ENCODE measurements at places on chromosomes 1 and 21.

- H3K27ac ChIP-seq, result no peak overlapping the region
- H3K36me3 ChIP-seq, result no peaks in the 10 kb centered on the region
- H3K4me1 ChIP-seq, result no peaks in the 10 kb centered on the region
These were observed 48.5 kb upstream of the ZNF644 start for GRCh38 chr1:91070298-91070697.

DNA sequence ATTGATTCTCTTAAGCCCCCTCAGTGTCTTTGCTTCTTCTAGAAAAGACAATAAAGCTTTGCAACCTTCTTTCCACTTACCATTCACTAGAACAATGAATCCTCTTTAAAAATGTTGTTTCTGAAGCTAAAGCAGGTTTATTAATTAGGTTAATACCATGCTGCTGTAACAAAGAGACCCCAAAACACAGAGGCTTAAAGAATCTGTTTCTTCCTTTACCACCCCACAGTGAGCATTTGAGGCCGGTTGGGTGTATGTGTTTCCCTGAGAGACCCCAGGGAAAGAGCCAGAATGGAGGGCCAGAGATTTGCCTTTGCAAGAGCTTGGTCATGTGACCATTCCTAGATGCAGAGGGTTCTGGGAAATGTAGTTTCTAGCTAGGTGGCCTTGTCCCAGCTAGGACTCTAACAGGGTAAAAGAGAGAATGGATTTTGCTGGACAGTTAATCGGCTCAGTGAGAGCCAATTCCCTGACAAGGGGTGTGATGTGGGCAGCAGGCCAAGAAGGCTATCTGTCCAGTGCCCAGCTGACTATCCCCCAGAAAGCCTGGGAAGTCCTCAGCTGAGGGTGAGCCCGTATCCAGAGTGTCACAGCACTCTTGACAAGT is 191.8 kb upstream of the TMEM51 start:
- H3K27ac ChIP-seq, result no peak overlapping the region
- H3K36me3 ChIP-seq, result no peaks in the 10 kb centered on the region
- DNase-seq, result no peak
- H3K27me3 ChIP-seq, result no peaks in the 10 kb centered on the region
- no peaks in the 10 kb centered on the region for H3K4me1 ChIP-seq
- H3K4me3 ChIP-seq, result no peak overlapping the region

DNA sequence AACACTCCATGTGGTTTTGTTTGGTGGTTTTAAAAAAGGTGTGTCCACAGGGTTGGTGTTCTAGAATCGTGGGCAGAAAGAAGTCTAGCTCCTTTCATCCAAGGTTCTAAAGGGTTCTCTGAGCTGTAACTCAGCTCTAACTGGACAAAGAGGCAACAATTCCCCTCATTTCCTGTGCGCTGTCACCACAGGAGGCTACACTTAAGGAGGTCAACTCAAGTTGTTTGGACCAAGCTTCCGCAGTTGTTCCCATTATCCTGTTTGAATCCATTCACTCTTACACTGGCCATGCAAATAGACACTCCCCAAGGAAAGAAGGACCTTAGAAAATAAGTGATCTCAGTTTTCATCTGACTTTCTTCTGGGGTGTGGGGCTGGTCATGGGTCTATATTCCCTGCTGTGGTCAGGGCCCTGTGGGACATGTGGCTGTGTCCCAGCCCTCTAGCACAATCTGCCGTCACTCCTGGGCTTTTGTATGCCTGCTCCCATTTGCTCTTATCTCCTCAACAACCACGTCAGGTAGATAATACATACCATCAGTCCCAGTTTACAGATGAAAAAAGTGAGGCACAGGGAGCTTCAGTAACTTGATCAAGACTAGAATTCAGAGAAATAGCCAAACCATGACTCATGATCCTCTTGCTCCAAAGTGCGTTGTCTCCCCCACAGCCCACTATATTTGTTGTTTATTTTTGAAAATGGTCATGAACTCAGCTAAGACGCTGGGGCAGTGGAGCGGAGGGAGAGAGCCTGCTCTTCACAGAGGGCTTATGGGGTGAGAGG is 103.6 kb downstream of the RHOU start:
- H3K36me3 ChIP-seq, result no peaks in the 10 kb centered on the region
- H3K4me1 ChIP-seq, result no peaks in the 10 kb centered on the region
- DNase-seq, result no peak
- H3K27me3 ChIP-seq, result no peaks in the 10 kb centered on the region

DNA sequence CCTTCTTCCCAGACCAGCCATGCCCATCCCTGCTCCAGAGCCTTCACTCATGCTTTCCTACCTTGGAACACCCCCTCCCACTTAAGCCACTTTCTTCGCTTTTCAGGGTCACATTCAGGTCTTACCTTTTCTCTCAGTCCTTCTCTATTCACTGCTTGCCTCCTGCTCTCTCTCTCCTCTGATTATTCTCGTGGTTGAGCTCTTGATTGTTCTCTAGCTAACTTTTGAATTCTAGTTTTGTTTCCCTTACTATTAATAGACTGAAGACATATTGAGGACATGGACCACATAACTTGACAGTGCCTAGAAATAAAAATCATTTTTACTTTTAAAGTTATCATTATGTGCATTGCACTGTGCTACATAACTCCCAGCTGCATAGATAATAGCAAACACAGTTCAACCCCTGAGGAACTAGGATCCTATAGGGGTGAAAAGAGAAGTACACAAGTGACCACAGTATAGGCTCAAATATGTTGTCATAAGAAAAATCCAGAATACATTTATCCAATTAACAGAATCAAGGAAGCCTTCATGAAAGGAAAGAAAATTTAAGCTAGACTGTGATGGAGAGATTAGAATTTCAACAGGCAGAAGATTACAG is 21.5 kb downstream of the INSL5 start:
- no peak overlapping the region for H3K4me3 ChIP-seq
- no peak for DNase-seq
- no peaks in the 10 kb centered on the region for H3K36me3 ChIP-seq
- H3K27me3 ChIP-seq, result peaks cover 3% of the 10 kb centered on the region
- peaks cover 3% of the 10 kb centered on the region for H3K4me1 ChIP-seq
- H3K27ac ChIP-seq, result no peak overlapping the region

DNA sequence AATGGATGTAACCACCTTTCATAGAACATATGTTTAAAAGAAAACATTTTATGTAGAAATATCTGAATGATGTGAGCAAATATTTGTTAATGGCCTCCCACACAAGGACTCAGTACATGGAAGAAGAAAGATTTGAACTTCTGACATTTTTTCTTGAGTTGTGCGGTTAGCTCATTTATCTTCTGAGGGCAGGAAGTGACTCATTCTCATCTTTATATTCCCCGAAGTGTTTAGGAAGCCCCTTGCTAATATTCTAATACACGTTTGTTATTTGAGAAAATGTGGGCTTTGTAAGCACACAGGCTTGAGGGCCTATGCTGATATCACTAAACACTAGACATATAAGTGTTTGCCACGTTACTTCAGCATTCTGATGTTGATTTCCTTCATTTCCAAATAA is 392.5 kb upstream of the PTBP2 start:
- no peaks in the 10 kb centered on the region for H3K27me3 ChIP-seq
- no peak overlapping the region for H3K4me3 ChIP-seq
- H3K36me3 ChIP-seq, result no peaks in the 10 kb centered on the region
- no peak overlapping the region for H3K27ac ChIP-seq

Measured in activated CD4-positive, alpha-beta T cell treated with anti-CD3 and anti-CD28 coated beads for 36 hours (primary cell).